Activated B cell treated with CpG ODN at 0.5 μM for 24 hours (primary cell): ENCODE measurements at places on chromosomes 4 and X. TPM values are rescaled to one million over a fixed set of nuclear protein-coding genes. Genes with fewer than 3 reads are reported as not detected.

RTL3 gene
- total RNA-seq: not detected in 2 replicates

DRD5 gene
- total RNA-seq: not detected in 2 replicates

DCLK2 gene
- 3.4 and 3.5 TPM in 2 replicates for total RNA-seq

SSX2B gene
- not detected in 2 replicates for total RNA-seq

DDIT4L gene
- not detected in 2 replicates for total RNA-seq

FAM241A gene
- total RNA-seq: 1.1 and 1.5 TPM in 2 replicates

NAP1L3 gene
- 0.20 and 0.32 TPM in 2 replicates for total RNA-seq
